ENCODE measurements at places on chromosomes 3 and 15.
A peak's percentile ranks its signal among the peaks of the same experiment; 100 is the strongest.

- DNase-seq: no peak
Measured at GRCh38 chr3:175007306-175007705, 148.2 kb downstream of the NAALADL2 start.

GRCh38 chr3:108608750-108609149, 19.2 kb downstream of the DZIP3 start:
- no peak for DNase-seq

DNA sequence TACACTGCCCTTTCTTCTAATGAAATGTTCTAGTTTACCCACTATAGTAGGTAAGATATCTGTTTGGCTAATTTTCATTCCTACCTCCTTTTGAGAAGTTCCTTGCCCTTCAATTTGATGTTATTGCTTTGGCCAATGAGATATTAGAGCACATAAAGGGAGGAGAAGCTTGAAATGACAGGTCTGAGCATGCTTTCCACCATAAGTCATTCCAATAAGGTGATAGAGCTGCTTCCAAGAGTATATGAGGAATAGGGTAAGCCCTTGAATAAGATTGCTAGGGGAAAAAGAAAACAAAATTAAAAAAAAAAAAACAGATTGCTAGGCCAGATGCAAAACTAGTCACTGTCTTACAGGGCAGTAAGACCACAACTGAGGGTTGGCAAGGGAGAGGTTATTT, 78.9 kb upstream of the TRIM42 start:
- no peak for DNase-seq

GRCh38 chr3:111871809-111872623, 13.0 kb downstream of the PHLDB2 start:
- DNase-seq: no peak

- no peak for DNase-seq
Measured at GRCh38 chr3:87621667-87622066, 345.3 kb upstream of the POU1F1 start.

DNA sequence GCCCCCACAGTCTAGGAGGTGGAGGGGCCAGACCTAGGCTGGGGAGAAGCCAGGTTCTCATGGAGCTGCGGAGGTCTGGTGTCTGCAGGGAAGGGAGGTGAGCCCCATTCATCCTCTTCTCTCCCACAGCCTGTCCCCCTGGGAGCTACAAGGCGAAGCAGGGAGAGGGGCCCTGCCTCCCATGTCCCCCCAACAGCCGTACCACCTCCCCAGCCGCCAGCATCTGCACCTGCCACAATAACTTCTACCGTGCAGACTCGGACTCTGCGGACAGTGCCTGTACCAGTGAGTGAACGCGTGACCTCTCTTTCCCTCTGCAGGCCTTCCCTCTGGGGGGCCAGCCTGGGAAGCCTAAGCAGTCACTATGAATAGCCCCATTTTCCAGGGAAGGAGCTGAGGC, 14.1 kb downstream of the EPHB3 start:
- no peak for DNase-seq

DNA sequence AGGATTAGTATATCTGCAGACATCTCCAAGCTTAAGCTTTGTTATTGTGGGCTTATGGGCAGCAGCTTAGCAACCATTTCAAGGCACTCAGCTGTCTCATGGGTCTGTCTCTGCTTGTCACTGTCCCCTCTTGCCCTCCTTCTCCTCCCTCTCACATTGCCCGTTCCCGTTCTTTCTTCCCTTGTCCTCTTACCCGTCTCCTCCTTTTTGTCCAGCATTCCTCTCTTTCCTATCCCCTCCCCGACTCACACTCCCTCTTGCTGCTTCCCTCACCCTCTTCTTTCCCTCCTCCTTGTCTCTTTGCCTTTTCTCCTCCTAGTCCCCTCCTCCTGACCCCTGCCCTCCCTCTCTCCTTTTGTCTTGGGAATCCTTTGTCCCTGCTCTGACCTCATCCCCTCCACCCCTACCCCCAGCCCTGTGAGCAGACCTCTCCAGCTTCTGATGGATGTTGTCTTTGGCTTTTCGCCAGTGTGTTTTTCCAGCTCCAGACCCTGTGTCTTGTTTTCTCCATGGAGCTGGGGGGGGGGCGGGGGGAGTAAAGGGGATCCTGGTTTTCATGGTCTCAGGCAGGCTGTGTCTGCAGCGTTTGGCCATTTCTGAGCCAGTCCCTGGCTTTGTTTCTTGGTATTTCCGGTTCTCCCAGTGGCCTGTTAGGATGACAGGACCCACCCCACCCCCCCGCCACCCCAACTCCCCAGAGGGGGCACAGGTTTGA, 47.9 kb upstream of the TRAK1 start:
- peak; percentile 94 for DNase-seq

GRCh38 chr15:40591389-40591788, 2.7 kb upstream of the KNL1 start:
- no peak for DNase-seq

DNA sequence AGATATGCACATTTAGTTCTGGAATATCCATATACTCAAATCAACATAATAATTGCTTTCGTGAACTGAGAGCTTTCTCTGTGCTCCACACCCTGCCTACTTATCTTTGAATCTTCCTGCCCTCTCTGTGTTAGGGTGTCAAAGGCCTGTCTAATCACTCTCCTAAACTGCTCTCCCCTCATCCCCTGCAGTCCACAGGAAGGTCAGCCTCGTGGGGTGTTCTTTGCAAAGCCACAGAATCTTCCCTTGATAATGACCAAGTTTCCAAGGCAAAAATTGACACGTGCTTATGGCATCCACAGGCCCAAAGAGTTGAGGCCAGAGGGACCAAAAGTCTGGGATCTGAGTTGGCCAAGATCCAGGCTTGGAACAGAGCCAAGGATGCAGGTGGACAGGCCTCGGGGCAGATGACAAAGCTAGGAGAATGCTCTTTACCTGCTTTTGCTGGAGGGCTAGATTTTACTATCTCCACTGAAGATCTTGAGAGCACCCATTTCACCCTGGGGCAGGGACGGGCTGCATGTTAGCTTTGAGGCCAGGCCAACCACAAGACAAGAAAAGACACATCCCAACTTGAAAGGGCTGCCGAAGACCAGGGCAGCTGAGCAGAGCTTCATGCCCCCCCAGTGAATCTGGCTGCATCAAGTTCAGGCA, 20.4 kb downstream of the BHLHE40 start:
- no peak for DNase-seq

DNA sequence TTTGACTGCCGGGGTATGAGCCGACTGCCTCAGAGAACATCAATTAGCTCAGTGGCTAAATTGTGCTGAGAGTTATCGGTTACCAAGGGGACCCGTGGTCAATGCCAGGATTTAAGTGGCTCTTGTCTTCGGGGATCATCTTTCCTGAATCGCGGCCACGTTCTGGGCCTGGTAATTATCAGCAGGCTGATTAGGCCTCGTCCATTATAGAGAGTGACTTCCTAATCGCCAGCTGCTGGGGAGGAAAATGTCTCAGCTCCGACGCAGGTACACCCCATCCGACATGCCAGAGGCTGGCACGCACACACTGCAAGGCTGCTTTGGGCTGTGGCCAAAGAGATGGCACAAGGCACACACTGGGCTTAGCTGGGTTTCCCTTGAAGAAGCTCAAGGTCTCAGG, 10.6 kb downstream of the TRH start:
- DNase-seq: no peak

GRCh38 chr3:139917226-139917785, 17.7 kb upstream of the CLSTN2 start:
- no peak for DNase-seq

- DNase-seq: no peak
Measured at GRCh38 chr3:186314896-186315295, 47.1 kb downstream of the DGKG start.

DNA sequence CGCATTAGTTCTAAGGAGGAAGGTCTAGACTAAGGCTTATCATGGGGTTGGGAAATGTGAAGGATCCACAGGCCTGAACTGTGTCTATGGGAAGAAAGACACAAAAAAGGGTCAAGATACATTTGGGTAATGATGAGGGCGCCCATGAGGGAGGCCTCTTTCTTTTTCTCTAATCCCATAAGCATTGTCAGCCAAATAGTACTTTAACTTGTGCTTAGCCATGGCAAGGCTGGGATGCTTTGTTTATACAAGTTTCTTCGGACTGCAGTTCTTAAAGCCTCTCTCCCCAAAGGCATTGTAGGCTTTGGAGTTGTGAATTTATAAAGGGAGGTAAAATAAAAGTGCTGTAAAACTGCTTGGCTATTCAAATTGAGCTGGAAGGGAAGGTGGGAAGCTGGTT, 23.4 kb downstream of the ARMC8 start:
- no peak for DNase-seq

DNA sequence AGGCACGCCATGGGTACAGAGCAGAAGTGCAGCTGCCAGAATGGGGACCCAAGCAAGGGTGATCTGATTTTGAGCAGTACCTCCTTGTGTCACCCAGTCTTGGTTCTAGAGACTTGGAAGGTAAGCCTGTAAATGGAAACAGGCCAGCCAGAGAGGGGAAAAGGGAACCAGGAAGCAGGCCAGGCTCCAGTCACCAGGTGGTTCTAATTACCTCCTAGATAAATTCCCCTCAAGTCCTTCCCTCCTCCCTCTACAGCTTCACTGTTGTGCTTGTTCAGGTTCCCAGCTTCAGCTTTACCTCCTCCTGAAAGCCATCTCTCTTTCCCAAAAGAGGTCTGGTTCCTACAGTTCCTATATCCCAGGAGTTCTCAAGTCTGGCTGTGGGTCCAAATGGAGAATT, 58.8 kb upstream of the SLC7A14 start:
- no peak for DNase-seq

- no peak for DNase-seq
Measured at GRCh38 chr3:30241721-30242120, 364.7 kb upstream of the TGFBR2 start.

DNA sequence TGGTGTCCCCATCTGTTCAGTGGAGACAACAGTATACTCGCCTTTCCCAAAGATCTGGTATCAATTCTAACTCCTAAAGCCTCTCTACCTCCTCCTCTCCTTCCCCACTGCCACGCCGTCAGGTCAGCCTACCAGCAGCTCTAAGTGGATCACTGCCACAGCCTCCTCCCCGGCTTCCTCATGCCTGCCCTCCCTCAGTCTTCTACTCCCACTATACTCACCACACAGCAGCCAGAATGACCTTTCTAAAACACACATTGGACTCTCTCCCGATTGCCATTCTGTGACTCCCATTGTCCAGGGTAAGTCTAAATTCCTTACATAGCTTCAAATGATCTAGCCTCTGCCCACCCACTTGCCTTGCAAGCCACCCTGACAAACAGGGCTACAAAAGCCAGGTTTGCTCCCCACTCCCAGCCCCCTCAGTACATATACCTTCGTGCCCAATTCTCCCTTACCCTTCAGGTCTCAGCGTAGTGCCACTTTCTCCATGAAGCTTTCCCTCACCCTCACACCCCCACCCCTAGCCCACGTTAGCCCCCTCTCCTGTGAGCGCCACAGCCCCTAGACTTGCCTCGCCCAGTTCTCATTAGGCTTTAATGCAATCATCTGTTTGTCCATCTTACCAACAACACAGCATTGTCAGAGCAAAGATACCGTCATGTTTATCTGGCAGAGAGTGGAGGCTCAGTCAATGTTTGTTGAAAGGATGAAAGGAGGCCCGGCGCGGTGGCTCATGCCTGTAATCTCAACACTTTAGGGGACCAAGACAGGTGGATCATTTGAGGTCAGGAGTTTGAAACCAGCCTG, 9.5 kb upstream of the SEMA7A start:
- DNase-seq: peak; percentile 76

DNA sequence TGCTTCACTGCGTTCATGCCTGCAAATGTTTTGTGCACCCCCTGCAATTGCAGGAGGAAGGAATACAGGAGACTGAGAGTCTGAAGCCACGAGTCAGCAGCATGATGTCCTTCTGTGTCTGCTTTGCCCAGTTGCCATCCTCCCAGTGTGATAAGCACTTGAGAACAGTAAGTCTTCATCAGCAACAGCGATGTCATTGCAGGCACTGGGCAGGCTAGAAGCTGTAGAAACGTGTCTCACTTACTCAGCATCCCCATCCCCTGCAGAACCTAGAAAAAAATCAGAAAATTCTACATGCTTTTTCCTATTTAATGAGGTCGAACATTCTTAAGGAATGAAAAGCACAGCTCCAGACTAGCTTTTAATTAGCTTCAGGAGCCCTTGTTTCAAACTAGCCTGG, 156.5 kb upstream of the LPP start:
- DNase-seq: no peak

DNA sequence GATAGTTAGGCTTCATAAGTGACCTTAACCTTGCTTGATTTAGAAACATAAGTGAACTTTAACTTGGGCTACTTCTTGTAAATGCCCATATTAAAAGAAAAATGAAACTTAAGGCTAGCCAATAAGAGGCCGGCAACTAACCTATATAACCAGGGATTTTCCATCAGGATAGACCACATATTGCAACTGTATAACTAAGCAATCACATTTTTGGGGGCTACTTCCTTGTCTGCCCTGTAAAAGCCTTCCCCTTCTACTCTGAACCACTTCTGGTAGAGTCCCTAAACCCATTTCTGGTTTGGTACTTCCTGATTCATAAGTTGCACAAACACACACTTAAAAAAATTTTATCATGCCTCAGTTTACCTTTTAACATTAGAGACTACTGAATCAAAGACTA, 150.9 kb upstream of the UBE2E2 start:
- no peak for DNase-seq

DNA sequence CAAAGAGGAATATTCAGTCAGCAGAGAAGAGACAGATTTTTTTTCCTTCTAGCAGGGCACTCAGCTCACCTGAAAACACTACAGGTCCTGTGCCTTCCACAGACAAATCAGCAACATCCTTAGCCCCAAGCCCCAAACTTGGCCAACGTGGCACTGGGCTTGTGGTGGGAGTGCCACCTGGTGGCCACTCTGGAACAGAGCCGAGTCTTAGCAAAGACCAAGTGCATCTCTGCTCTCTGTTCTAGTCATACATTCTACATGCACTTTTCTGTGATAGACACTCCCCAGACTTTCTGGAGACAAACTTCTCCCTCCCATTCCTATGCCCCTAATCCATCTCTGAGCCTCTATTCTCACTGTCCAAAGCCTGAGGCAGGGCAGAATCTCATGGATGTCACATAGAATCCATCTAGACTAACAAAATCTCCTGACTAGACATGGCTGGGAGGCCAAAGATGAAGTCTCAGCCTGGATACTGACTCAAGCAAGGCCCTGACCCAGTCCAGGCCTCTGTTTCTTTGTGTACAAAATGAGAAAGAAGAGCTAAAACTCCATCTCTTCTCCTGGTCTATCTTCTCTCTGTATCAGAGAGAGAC, 5.1 kb upstream of the SEMA7A start:
- peak; percentile 89 for DNase-seq

- DNase-seq: peak; percentile 70
Measured at GRCh38 chr3:79247725-79248043, 520.1 kb downstream of the ROBO1 start.

DNA sequence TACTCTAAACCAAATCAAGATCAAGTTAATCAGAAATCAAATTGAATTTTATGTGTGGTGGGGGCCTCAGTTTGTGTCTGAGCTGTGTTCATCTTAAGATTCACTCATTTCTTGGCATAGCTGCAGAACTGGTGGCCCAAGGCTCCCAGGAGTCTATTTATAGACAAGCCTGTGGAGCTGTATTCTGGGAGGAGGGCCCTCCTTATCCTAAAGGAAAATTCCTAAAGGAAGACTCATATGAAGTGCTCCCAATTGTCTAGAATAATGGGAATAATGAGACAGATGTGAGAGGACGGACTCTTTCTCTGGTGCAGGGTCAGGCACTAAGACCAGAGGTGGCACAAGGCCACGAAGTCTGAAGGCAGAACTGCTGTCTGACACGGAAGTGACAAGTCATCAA, 38.9 kb downstream of the C3orf85 start:
- DNase-seq: no peak

- no peak for DNase-seq
Measured at GRCh38 chr15:62348118-62348517, 183.0 kb upstream of the C2CD4B start.

All from astrocyte of the hippocampus (primary cell).